ENCODE measurements at places on chromosomes 12 and 14. TPM values are rescaled to one million over a fixed set of nuclear protein-coding genes. Genes with fewer than 3 reads are reported as not detected.

MYF5 gene
- total RNA-seq, result not detected

COCH gene
- 0.18 TPM for total RNA-seq

HCAR3 gene
- not detected for total RNA-seq

PPFIA2 gene
- total RNA-seq, result 0.40 TPM

OR4E2 gene
- not detected for total RNA-seq

RFX4 gene
- not detected for total RNA-seq

PLEKHD1 gene
- under 0.01 TPM for total RNA-seq

OVCH1 gene
- 0.21 TPM for total RNA-seq

GUCY2C gene
- total RNA-seq, result not detected

KCNMB4 gene
- 8.7 TPM for total RNA-seq

DAO gene
- not detected for total RNA-seq

KRT82 gene
- not detected for total RNA-seq

C3AR1 gene
- total RNA-seq, result 0.28 TPM

BLTP3B gene
- total RNA-seq, result 17.4 TPM

RD3L gene
- not detected for total RNA-seq

SLCO1B3 gene
- total RNA-seq, result not detected

TCL1A gene
- not detected for total RNA-seq

SLC7A7 gene
- 18.6 TPM for total RNA-seq

Data from pulmonary artery endothelial cell (primary cell).